Activated T-helper 17 cell treated with anti-CD3 and anti-CD28 coated beads, Interleukin-2, amount 50 U/mL, for 72 hours (primary cell): ENCODE measurements at places on chromosomes 7 and 10.

- H3K27me3 ChIP-seq = no peaks in the 10 kb centered on the region
- no peak overlapping the region for H3K4me3 ChIP-seq
- H3K27ac ChIP-seq = no peak overlapping the region
- no peaks in the 10 kb centered on the region for H3K36me3 ChIP-seq
- no peaks in the 10 kb centered on the region for H3K4me1 ChIP-seq
Observed at GRCh38 chr7:122791959-122792545, 89.3 kb upstream of the RNF148 start.

- no peaks in the 10 kb centered on the region for H3K36me3 ChIP-seq
- H3K27me3 ChIP-seq = no peaks in the 10 kb centered on the region
- H3K4me3 ChIP-seq = peak overlapping the region; percentile 91
- peak; percentile 55 for ATAC-seq
Observed at GRCh38 chr10:130300608-130301020, 164.4 kb downstream of the GLRX3 start.

GRCh38 chr10:31622978-31623377 is 304.0 kb downstream of the ZEB1 start:
- H3K36me3 ChIP-seq = no peaks in the 10 kb centered on the region
- H3K27me3 ChIP-seq = no peaks in the 10 kb centered on the region
- H3K4me1 ChIP-seq = no peaks in the 10 kb centered on the region
- H3K4me3 ChIP-seq = no peak overlapping the region
- no peak for ATAC-seq
- no peak overlapping the region for H3K27ac ChIP-seq

- no peak overlapping the region for H3K27ac ChIP-seq
- no peaks in the 10 kb centered on the region for H3K4me1 ChIP-seq
- no peak overlapping the region for H3K4me3 ChIP-seq
- H3K27me3 ChIP-seq = no peaks in the 10 kb centered on the region
Observed at GRCh38 chr7:45980181-45980905, 59.3 kb upstream of the IGFBP3 start.

- H3K36me3 ChIP-seq = no peaks in the 10 kb centered on the region
- no peaks in the 10 kb centered on the region for H3K27me3 ChIP-seq
- no peak overlapping the region for H3K4me3 ChIP-seq
- ATAC-seq = no peak
- H3K4me1 ChIP-seq = no peaks in the 10 kb centered on the region
Observed at GRCh38 chr7:11726794-11727155, 105.2 kb downstream of the THSD7A start.

GRCh38 chr7:23759671-23760391 is 49.8 kb downstream of the STK31 start:
- no peak for ATAC-seq
- H3K36me3 ChIP-seq = no peaks in the 10 kb centered on the region
- no peak overlapping the region for H3K4me3 ChIP-seq
- no peaks in the 10 kb centered on the region for H3K27me3 ChIP-seq
- no peak overlapping the region for H3K27ac ChIP-seq

- no peak overlapping the region for H3K4me3 ChIP-seq
- H3K36me3 ChIP-seq = no peaks in the 10 kb centered on the region
- ATAC-seq = no peak
- H3K27me3 ChIP-seq = peaks cover 15% of the 10 kb centered on the region
- no peak overlapping the region for H3K27ac ChIP-seq
- peaks cover 5% of the 10 kb centered on the region for H3K4me1 ChIP-seq
Observed at GRCh38 chr7:151281686-151282085, 33.2 kb upstream of the SMARCD3 start.

DNA sequence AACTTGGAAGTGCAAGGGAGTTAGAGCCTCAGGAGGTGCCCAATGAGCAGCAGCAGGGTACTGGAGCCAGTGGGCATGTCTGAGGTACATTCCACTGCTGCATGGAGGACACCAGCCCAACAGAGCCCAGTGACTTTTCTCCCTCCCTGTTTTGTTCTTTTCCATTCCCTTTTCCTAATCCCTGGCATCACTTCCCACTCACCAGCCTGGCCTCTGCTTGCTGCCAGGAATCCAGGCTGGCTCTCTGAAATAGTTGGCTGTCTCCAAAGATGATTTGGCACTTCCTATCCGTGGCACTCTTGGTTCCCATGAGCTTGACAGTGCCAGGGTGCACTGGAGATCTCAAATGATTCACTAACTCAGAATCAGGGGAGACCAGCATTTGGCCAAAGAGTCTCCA is 97.7 kb upstream of the ZPBP start:
- H3K36me3 ChIP-seq = no peaks in the 10 kb centered on the region
- ATAC-seq = no peak
- H3K27me3 ChIP-seq = no peaks in the 10 kb centered on the region
- no peak overlapping the region for H3K27ac ChIP-seq
- no peak overlapping the region for H3K4me3 ChIP-seq
